T-helper 22 cell (primary cell): ENCODE measurements at places on chromosomes 2 and 18.

- no peak for DNase-seq
Observed at GRCh38 chr2:98258906-98259305, 87.3 kb upstream of the CNGA3 start.

DNA sequence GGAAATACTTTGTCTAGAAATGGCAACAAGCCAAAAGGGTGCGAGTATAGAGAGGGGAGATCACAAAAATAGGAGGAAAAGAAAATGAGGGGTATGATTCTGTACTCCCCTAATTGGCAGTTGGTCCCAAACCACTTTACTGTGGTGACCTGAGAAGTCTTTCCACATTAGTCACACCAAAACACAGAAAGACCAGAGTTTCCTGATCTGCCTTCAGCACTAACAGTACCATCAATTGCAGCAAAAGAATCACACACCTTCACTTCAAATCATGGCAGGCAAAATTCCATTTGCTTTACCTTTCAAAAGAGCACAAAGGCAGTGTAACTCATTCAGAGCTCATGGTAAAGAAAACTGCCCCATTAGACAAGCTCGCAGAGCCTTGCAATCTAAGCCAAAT lies 86.8 kb downstream of the ALK start:
- DNase-seq = no peak

DNA sequence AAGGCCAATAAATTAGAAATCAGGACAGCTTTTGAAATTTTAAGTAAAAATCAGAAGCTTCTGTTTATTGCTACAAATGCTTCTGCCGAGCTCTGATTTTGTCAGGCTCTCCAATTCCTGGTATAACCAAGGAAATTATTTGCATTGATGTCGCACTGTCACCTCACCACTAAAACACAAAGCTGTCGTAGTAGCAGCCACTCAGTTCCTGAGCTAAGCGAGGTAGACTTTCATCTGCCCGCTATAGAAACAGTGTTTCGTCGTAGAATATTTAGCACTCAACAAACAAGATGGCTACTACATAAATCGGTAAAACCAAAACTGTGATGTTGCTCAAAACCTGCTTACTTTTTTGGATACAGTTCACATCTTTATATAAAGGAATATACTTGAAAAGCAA lies 141.3 kb upstream of the FOSL2 start:
- no peak for DNase-seq

GRCh38 chr2:110095994-110096633 lies 19.5 kb downstream of the MALL start:
- DNase-seq = no peak

- DNase-seq = no peak
Observed at GRCh38 chr18:45330170-45330594, 285.1 kb upstream of the SLC14A2 start.

GRCh38 chr2:23549821-23550530 lies 165.0 kb downstream of the KLHL29 start:
- DNase-seq = no peak

GRCh38 chr2:184677171-184677570 lies 78.8 kb downstream of the ZNF804A start:
- DNase-seq = no peak

- DNase-seq = no peak
Observed at GRCh38 chr2:170822290-170823087, 5.8 kb downstream of the GAD1 start.

DNA sequence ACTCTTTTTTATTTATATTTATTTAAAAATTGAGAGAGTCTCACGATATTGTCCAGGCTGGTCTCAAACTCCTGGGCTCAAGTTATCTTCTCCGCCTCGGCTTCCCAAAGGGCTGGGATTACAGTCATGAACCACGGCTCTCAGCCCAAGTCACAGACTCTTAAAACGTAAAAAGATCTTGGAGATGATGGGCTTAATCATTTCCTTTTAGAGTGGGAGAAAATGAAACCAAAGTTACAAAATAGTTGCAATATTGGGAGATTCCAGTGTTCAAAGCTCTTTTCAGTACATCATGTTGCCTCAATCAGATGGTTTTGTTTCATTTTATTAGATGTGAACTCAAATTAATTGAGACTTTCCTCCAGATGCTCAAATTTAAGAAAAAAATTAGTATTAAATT lies 151.4 kb upstream of the XPO1 start:
- no peak for DNase-seq

GRCh38 chr18:62106271-62106670 lies 80.6 kb downstream of the PIGN start:
- DNase-seq = no peak

- DNase-seq = no peak
Observed at GRCh38 chr2:47088371-47089082, 66.6 kb downstream of the STPG4 start.

DNA sequence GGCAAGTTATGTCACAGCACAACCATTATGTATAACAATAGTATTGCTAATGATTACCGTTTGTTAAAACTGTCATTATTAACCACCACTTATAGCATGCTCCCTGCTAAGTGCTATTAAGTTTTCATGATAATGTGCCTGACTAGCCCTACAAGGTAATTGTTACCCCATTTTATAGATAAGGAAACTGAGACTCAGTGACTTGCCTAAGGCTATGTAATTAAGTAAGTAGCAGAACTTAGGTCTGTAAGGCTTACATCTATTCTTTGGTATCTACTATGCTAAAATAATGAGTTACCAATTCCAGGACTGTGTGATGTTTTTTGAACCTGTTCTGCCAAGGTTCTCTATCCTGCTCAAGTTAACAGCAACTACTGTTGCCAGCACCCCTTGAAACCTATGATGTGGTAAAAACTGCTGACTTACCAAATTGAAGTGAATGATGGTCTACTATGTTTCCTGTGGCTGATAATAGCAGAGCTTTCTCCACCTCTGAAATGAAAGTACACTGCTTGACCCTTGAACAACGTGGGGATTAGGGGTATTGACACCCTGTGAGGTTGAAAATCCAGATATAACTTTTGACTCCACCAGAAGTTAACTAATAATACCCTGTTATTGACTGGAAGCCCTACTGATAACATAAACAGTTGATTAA lies 18.2 kb downstream of the ACVR2A start:
- no peak for DNase-seq

GRCh38 chr2:213104092-213104902 lies 47.1 kb downstream of the IKZF2 start:
- no peak for DNase-seq

GRCh38 chr18:23141104-23141999 lies 6.1 kb downstream of the CABLES1 start:
- no peak for DNase-seq

GRCh38 chr2:205245001-205245400 lies 437.3 kb upstream of the NRP2 start:
- DNase-seq = no peak

- DNase-seq = no peak
Observed at GRCh38 chr2:1688161-1688560, 56.2 kb downstream of the PXDN start.

GRCh38 chr2:67950919-67951318 lies 111.9 kb downstream of the C1D start:
- DNase-seq = no peak

DNA sequence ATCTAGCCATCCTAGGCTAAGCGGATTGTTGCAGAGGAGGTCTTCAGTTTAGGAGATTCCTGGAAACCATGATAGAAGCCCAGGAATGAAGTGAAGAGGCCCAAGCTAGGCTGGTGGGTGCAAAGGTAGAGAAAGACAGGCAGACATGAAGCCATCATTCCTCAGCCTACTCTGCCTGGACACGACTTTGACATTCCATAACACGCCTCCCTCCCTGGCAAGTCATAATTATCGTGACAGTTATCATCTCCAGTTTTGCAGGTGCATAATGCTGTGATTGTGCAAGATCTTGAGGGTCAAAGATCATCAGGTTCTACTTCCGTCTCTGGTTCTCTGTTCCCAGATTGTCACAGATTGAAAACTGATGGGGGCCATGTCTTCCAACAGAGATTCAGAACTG lies 15.2 kb upstream of the FZD5 start:
- DNase-seq = no peak

DNA sequence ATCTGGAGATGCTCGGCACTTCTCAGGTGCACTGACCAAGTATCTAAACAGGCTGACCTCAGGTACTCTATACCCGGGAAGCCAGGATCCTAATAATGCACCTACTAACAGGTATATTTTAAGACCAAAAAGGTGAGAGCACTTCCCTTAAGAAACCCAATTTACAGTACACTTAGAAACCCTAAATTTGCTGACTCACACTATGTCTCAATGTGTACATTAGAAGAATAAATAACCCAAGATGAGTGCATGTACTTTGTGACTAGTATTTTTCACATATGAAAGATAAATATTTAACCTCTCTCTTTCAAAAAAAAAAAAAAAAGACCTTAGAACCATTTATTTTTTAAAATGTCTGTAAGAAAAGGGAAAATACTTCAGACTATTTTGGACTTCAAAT lies 118.8 kb downstream of the ZNF516 start:
- no peak for DNase-seq

DNA sequence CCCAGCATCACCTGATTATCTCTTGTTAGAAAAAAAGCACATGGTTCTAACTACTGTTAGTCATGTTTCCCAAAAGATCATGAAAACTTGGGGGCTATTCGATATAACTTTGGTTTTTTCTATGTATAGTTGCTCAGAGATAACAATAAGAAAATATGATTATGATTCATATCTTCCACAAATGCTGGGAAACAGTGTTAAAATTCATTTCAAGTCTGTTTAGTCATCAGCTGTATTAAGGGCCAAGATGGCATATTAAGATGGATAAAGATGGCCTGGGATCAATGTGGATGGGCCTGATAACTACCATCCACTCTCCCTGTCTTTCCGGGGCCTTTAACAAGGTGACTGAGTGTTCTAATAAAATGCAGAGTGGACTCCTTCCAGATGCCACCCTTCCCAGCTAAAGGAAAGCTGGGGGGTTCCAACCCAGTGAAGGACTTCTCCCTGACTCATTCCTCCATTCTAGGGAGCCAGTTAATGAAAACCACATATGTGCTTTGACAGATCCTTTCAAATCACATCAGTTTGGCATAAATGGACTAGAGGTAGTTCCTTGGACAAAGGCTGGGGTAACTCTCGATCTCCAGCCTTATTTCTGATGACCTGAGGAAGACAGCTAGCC lies 221.6 kb downstream of the VAPA start:
- no peak for DNase-seq

DNA sequence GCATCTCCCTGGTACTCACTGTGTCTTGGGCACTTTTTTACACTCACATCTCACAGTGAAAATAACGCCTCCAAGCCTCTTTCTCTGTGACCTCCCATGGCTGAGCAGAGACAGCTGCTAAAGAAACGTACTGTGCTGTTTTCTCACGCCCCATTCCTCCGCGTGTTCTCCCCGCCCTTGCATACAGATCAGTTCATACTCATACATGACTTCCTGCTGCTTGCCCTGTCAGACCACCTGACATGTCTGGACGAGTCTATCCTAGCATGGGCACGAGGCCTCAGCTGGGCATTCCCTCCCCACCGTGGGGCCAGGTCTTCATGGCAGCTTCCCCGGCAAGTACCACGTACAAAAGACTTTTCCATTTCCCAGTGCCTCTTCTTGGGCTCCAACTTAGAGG lies 21.2 kb upstream of the IL1A start:
- no peak for DNase-seq

- no peak for DNase-seq
Observed at GRCh38 chr18:79952996-79953559, 1.6 kb upstream of the SLC66A2 start.

GRCh38 chr2:108239786-108240185 lies at the start of gene SULT1C3:
Gene SULT1C3 (plus strand): TSS chr2:108239968. CDS start chr2:108247195, 7,227 bp downstream.
- DNase-seq = no peak

- no peak for DNase-seq
Observed at GRCh38 chr2:218009231-218009630, 6.4 kb upstream of the TNS1 start.

- no peak for DNase-seq
Observed at GRCh38 chr18:892316-892715, 12.4 kb upstream of the ADCYAP1 start.

DNA sequence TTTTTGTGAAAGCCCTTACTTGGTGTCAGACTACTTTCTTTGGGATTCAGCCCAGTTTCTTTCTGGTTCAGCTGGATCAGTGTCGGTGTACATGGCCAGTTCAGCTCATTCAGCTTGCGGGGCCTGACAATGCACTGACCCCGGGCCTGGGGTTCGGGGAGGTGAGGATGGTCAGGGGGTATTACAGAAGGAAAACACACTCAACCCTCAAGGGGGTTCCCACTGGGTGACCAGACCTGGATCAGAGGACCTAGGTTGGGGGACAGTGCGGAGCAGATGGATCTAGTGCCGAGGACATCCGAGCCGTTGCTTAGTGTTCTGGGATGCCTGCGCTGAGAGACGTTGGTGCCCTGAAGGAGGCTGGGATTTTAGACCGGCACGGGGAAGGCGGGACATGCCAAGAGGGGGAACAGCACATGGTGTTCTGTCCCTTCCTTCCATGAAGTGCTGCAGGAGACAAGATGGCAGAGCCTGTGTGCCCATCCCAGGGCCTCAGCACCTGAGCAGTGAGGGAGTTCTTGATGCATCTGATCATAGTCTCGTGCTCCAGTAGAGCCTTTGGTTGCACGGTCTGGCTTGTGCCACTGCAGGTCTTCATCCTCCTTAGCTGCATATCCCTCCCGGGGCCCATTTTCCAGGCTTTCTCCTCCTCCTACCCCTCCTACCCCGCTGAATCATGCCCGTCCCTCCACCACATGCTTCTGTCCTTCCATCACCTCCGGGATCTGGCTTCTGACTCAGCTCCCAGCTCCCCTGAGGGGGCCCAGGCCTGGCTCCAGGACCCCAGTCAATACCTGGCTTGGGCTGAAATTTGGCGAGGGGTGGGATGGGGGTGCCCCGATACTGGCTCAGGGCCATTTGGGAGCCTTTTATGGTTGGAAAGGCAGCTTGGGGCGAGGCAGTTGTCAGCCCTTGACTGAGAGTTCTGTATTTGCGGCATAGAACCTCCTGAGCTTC lies 18.0 kb downstream of the SPEG start:
- no peak for DNase-seq

DNA sequence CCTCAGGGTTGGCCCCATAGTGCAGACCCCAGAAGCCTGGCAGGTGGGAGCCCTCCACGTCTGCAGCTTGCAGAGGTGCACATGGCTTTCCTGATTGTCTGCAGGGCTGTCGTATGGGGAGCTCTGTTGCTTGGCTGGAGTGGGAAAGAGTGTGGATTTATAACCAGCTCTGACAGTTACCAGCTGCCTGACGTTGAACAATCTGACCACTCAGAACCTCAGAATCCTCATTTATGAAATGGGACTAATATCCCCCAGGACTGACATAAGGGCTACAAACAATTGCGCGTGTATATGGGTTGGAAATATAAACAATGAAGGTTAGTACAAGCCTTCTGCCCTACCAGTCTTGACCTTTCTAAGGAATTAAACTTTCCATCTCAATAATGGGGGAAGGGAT lies 13.9 kb upstream of the PXDN start:
- no peak for DNase-seq

DNA sequence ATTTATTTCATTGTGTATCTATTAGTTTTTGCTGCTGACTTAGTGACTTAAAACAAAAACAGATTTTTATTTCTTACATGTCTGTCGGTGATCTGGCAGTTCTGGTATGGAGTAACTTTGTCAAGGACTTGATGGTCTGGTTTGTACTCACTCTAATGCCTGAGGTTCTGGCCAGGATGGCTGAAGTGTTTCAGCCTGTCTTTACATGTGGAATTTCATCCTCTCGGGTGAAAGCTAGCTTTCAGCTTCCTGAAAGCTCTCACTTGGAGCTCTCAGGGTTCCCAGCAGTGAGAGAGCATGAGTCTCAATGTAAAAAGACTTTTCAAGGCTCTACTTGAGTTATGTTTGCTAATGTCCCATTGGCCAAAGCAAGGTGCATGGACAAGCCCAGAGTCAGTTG lies 216.4 kb downstream of the NR4A2 start:
- no peak for DNase-seq
